ENCODE measurements at places on chromosomes 7 and 10. TPM values are rescaled to one million over a fixed set of nuclear protein-coding genes. Genes with fewer than 3 reads are reported as not detected.

SLC29A4 gene
- 1.7 TPM for total RNA-seq

CXCL12 gene
- total RNA-seq, result 42.0 TPM

NKX1-2 gene
- total RNA-seq, result under 0.01 TPM

EBLN1 gene
- total RNA-seq, result not detected

SPDYE2 gene
- total RNA-seq, result not detected

GIMAP7 gene
- total RNA-seq, result 0.15 TPM

CHAT gene
- not detected for total RNA-seq

LOXL4 gene
- total RNA-seq, result 78.2 TPM

WDFY4 gene
- total RNA-seq, result under 0.01 TPM

SCIN gene
- total RNA-seq, result under 0.01 TPM

DLG5 gene
- 75.8 TPM for total RNA-seq

INA gene
- 0.99 TPM for total RNA-seq

CCL26 gene
- total RNA-seq, result 0.33 TPM

RPEL1 gene
- under 0.01 TPM for total RNA-seq

NUTM2E gene
- total RNA-seq, result not detected

All from smooth muscle cell of trachea (primary cell).